ENCODE measurements at places on chromosomes 3 and 15.
A peak's percentile ranks its signal among the peaks of the same experiment; 100 is the strongest.

- DNase-seq: peak; percentile 45
These were observed 33.7 kb downstream of the BNC1 start for GRCh38 chr15:83250781-83251180.

GRCh38 chr15:80480909-80481308, 76.7 kb downstream of the ARNT2 start:
- peak; percentile 87 for DNase-seq

DNA sequence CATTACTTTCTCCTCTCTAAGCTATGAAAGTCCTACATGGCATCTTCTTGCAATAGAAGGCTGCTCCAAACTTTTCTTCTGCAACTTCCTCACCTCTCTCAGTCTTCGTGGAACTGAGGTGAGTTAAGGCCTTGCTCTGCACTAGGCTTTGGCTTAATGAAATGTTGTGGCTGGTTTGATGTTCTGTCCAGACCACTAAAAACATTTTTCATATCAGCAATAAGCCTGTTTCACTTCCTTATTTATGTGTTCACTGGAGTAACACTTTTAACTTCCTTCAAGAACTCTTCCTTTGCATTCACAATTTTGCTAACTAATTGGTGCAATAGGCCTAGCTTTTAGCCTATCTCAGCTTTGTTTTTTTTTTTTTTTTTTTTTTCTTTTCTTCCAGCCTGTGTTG, 335.3 kb upstream of the NECTIN3 start:
- DNase-seq: no peak

- peak; percentile 48 for DNase-seq
These were observed 26.6 kb downstream of the GP9 start for GRCh38 chr3:129087138-129087702.

- no peak for DNase-seq
These were observed 11.0 kb upstream of the ANKRD28 start for GRCh38 chr3:15808679-15809310.

DNA sequence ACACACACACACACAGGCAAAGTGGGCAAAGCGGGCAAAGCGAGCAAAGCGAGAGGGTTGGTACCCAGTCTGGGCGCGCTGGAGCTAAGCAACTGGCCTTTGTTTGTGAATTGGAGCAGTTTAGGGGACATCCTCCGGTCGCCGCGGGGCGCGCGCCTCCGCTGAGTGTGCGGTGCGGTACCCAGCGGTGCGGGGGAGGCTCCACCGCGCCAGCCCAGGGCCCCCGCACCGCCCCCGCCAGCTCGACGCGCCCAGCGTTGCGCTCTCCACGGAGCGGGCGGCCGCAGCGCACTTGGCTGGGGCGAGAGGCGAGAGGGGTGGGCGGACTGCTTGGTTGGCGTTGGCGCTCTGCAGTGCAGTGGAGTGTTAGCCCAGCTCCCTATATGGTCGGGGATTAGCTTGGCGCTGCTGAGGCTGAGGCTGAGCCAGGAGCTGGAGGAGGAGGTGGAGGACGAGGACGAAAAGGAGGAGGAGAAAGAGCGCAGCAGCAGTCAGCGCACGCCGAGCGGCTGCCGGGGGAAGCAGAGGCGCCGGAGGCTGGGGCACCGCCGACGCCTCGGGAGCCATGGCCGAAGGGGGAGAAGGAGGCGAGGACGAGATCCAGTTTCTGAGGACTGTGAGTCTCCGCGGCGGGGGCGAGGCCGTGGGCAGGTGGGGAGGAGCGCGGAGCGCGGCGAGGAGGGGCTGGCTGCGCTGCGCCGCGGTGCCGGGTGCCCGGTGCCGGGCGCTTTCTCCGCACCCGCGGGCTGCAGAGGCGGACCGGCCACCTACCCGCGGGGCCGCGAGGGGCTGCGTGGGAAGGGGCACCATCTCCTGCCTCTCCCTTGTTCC, at the start of gene RYR3:
Gene RYR3 (plus strand): TSS at position 487 of the 831 bp plus-strand sequence. CDS start 79 bp downstream, at position 566.
- DNase-seq: peak; percentile 38

- DNase-seq: no peak
These were observed 26.8 kb upstream of the CPNE9 start for GRCh38 chr3:9676785-9677184.

- no peak for DNase-seq
These were observed 167.1 kb downstream of the MECOM start for GRCh38 chr3:169496402-169496801.

DNA sequence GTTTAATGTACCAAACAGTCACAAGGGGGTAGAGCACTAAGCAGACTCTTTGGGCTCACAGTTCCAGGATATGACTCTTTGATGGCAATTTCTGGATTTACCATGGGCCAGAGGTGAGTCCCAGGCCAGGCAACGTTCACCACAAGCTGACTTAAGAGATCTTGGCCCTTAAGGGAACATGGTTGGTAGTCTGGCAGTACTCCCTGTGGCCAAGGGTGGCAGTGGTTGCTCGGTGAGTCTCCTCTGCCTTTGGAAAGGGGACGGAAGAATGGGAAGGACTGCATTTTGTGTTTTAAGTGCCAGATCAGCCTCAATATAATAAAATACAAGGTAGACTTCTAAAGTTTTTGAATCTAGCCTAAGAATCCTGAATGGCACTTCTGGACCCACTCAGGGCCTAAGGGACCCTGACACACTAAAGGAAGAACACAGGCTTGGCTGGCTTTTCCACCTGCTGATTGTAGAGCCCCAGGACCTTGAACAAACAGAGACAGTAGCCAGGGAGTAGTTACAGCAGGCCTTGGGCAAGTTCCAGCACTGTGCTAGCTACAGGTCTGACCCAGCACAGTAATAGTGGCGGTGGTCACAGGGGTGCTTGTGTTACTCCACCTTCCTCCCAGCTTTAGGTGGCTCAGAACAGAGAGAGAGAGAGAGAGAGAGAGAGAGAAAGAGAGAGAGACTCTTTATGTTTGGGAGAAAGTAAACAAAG, 730.7 kb upstream of the ALCAM start:
- DNase-seq: no peak

GRCh38 chr15:91694131-91694830, 159.2 kb upstream of the SLCO3A1 start:
- DNase-seq: no peak

GRCh38 chr15:23447107-23447500, at the start of gene GOLGA6L2:
Gene GOLGA6L2, minus strand, starts transcription at chr15:23447243. Its CDS starts 62 bp downstream, at chr15:23447181.
- no peak for DNase-seq

DNA sequence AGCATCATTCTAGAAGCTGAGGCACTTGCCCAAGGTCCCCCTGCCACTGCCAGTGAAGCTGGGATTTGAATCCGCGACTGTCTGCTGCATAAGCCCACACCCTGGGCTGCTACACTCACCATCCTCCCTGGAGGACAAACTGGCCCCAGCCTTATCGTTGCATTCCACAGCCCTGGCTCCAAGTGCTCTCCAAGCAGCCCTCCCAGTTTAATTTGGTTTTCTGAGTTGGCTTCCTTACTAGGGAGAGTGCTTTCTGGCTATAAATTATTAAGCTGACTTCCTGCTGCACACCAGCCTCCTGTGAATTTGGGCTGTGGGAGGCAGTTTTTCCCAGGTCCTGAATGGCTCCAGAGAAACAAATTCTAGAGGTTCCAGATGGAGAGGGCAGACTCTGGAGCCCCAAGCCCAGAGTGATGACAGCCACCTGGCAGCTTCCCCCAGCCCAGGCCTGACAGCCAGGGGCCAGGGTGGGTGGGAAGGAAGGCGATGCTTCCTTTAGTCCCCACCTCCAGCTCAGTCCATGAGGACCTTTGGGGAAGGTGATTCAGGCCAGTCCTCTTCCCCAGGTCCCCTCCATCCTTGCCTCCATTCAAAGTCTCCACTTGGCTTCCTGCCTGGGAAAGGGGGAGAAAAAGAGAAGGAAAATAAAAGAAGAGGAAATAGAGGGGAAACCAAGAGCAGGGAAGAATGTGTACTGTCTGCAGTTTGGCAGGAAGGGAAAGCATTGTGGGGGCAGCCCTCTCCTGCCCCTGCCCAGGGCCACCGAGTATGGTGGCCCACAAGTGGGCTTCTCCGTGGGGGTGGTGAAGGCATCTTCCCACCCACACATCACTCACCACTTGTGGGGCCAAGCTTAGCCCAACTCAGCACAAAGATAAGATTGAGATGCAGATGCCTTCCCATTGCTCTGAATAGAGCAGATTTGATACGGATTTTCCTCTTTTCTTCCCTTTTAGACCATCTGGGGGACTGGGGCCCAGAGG, 69.6 kb downstream of the SEMA5B start:
- no peak for DNase-seq

GRCh38 chr15:68309024-68309423, 31.5 kb downstream of the FEM1B start:
- DNase-seq: peak; percentile 31

DNA sequence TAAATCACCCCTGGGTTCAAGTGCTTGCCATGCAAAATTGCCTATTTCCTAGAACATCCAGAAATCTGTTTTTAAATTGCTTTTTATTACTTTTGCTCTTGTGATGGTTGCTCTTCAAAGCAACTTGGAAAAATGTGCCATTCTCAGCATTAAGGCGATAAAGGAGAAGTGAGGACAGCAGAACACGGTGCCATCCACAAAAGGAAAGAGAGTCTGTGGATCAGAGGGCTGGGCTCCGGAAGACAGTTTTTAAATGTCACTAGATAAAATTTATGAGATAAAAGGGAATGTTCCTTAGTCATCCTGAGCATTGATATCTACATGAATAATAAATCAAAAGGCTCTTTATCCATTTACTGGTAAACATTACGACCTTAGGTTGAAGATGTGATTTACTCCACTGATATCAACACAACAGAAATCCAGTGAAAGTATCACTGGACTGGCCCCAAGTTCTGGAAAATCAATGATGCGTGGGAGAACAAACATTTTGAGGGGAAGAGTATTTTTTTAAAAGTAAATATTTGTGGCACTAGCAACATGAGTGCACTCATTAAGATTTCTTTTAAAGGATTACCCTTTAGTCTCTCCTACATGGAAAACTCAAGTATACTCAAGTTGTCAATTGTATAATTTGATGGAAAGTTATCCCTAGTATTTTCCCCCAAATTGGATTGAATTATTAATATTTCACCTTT, 554.7 kb downstream of the FHIT start:
- DNase-seq: no peak

DNA sequence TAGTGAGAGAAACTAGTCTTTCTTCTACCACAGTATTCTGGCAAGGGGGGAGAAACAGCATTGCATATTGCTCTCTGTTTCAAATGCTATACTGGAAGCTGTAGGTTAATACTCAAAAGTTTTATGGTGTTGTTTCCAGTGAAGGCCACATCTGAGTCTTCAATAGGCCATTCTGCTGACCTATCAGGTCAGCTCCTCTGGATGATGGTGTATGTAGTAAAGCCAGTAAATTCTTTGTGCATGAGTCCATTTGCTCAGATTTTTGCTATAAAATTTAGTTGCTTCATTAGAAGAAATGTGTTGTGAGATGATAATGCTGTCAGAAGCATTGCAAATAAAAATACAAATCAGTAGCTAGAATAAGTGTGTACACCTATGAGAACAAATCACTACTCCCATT, 64.9 kb upstream of the RBMS3 start:
- DNase-seq: peak; percentile 56

DNA sequence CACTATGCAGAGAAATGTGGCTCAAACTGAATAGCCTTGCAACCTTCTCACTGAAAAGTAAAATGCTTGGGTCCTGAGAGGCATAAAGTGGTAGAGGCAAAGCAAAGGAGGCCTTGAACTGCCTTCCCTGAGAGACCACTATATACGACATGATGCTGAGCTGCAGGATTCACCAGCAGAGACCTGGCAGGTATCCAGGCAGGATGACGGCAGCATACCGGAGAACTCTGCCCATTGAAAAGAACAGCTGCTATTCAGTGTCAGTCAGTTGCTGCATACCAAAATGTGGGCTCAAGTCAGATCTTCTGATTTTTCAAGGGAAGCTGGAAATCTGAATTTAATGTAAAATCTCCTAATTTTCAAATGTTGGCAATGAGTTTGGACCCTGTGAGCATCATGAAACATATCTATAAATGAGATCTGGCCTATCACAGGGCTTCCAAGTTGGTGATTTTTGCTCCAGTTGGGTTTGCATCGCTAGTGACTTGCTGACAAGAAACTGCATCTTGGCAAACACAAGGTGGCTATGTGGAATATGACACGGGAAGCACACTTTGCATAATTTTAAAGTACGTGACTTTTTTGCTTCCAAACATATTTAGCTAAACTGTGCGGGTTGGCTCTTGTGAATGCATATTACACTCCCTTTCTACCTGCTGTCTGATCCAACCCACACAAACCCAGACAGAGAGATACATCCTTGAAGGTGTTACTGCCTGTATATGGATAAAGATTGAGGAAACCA, 529.0 kb downstream of the AGBL1 start:
- no peak for DNase-seq

Measured in iris pigment epithelial cell (primary cell).